Ecto neural progenitor cell (in vitro differentiated cells): ENCODE measurements at places on chromosomes 7 and 10.

DNA sequence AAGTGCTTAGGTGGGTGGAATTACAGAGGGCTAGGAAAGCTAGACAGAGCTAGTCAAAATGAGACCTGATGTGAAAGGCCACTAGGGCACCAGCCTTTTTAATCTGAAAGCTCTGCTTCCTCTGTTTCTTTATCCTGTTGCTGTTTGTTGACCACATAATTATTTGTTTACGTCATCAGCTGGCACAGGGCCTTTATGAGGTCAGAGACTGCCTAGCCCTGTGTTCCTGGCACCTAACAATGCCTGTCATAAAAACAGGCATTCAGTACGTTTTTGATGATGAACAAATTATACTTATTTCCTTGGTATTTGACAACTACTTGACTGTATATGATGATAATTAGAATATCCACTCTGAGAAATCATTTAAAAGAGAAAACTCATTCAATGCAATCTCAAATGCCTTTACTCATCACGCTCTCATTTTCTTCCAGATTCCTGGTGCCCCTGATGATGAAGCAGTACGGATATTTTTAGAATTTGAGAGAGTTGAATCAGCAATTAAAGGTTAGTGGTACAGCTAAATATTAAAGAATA lies 26.0 kb downstream of the RBM17 start:
- no peak for DNase-seq

DNA sequence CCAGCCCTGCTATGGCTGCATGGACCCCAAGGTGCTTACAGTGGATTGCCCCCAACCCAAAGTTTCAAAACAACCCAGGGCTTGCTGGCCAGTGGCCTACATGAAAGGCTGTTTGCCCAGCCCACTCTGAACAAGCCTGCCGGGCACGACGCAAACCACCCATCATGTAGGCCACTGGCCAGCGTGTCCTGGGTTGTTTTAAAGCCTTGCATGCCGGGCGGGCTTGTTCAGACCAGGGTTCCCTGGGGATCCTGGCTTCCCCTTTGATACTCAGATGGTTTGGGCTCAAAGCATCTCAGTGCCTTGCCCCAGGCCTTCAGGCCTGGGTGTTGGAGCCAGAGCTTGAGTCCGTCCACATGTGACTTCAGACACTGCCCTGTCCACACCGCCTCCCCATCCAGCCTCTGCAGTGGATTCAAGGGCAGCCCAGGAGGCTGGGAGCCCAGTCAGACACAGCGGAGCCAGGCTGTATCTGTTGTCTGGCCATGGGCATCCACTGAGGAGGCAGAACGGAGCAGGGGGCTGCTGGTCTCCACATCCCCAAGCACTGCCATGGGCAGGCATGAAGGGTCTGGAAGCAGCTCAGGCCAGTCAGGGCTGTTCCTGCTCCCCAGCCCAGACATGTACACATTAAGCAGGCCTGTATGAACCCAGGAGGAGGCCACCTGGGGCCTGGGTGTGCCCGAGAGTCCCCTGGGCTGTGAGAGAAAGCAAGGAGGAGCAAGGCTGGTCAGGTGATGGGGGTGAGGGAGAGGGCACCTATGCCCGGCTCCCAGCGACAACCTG lies 4.0 kb upstream of the ADIRF start:
- DNase-seq, result no peak

DNA sequence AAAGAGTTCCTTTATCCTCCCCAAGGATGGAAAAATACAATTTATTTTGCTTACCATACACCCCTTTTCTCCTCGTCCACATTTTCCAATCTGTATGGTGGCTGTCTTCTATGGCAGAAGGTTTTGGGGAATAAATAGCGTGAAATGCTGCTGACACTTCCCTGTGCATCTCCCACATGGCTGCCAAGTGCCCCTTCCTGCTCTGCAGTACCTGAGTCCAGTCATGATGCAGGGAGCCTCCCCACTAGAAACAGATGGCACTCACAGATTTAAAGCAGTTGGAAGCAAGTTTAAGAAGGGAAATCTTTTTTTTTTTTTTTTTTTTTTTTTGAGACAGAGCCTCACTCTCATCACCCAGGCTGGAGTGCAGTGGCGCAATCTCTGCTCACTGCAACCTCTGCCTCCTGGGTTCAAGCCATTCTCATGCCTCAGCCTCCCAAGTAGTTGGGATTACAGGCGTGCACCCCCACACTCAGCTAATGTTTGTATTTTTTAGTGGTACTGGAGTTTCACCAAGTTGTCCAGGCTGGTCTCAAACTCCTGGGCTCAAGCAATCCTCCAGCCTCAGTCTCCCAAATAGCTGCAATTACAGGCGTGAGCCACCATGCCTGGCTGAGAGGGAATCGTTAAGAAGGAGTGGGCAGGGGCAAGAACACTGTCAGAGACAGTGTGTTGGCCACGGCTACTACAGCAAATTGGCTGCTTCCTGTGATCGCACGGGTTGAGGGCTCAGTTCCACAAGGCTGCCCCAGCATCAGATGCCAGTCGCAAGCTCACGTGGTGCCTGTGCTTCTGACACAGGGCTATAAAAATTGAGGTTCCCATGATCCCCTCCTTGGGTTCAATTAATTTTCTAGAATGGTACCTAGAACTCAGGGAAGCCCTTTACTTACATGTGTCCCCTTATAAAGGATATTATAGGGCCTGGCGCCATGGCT lies 5.3 kb upstream of the PILRA start:
- no peak for DNase-seq

DNA sequence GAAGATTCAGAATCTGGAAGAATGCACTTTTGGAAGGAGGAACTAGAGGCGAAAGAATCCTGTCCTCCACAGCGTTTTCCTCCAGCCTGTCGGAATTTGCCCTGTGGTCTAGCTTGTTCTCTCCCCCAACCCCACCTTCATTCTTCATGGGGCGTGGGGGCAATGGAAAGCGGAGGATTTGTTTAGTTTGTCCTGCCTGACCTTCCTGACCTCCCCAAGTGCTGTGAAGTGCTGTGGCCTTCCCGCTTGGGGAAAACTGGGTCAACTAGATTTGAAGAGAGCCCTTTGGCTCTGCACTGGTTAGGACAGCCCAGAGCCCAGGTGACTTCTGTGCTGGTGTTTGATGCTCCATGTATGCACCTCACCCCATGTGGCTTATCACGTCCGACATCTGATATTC lies 49.1 kb downstream of the GATA3 start:
- no peak for DNase-seq
